Endothelial cell of umbilical vein (primary cell): ENCODE measurements at places on chromosomes 1 and 21. TPM values are rescaled to one million over a fixed set of nuclear protein-coding genes. Genes with fewer than 3 reads are reported as not detected.
A peak's percentile ranks its signal among the peaks of the same experiment; 100 is the strongest.

DNA sequence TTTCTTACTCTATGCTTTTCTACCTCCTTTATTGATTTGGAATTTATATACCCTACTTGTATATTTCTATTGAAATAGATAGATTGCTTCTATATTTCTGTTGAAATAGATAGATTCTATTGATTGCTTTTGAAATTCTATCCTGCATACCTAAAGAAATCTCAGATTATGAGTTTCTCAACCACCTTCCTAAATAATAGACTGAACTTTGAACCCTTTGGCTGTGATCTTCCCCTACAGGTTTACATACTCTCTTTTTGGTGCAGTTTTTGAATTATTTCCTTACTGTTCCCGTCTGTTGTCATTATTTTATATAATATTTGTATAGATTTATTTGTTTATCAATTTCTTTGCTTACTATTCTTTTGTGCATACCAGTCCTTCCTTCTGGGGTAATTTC lies 20.4 kb upstream of the CSF3R start:
- DNase-seq = no peak

Gene GCSAML
- total RNA-seq = not detected in 2 replicates

Gene TNFSF4
- total RNA-seq = 59.6 and 88.1 TPM in 2 replicates

Gene KCND3
- not detected in 2 replicates for total RNA-seq

- no peak for DNase-seq
Observed at GRCh38 chr1:193457676-193458075, 271.3 kb upstream of the B3GALT2 start.

GRCh38 chr1:225470211-225471108 lies 42.6 kb upstream of the LBR start:
- no peak for DNase-seq

- DNase-seq = no peak
Observed at GRCh38 chr1:53070621-53071020, 8.6 kb downstream of the PODN start.

- DNase-seq = no peak
Observed at GRCh38 chr1:115924770-115925169, 51.5 kb upstream of the SLC22A15 start.

DNA sequence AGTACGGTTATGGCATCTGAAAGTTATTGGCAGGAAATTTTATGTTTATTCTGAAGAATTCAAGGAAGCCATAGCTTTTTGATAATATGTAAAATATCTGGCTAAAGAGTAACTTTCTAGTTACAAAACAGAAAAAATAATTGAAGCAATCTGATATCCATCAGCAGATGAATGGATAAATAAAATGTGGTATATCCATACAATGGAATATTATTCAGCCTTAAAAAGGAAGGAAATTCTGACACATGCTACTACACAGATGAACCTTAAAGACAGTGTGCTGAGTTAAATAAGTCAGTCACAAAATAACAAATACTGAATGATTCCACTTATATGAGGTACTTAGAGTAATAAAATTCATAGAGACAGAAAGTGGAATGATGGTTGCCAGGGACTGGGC lies 25.0 kb upstream of the HIVEP3 start:
- no peak for DNase-seq

DNA sequence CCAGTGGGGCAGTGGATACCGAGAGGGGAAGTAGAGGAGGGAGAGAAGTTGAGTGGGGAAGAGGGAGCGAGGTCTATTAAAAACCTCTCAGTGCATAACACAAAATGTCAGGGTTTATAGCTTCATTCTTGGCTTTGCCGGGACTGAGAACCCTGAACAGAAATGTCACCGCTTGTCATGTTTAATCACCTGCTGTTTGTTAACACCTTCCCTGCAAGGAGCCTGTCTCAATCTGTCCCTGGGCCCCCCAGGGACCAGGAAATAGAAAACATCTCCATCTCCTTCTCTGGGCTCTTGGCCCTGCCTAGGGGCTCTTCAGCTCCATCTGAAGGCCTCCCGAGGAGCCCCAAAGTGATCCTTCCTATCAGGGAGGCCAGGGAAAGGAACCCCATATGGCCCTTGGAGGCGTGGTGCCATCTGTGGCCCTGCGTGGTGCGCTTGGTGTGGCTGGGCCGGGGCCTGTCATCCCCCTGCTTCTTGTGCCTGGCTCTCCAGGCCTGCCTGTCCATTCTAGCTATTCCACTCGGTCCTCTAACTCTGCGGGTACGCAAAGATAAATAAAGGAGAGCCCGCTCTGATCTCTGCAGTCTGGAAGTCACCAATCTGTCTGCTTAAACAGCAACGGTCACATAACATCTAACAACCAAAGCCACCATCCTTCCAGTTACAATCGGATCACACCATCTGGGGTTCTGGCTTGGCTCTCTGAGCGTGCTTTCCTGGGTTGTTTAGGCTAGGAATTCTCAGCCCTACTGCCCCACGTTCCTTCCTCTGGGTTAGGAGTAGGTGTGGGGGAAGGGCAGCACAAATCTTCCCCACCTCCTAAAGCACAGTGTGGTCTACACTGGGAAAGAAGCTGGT lies 113.8 kb downstream of the CASZ1 start:
- no peak for DNase-seq

DNA sequence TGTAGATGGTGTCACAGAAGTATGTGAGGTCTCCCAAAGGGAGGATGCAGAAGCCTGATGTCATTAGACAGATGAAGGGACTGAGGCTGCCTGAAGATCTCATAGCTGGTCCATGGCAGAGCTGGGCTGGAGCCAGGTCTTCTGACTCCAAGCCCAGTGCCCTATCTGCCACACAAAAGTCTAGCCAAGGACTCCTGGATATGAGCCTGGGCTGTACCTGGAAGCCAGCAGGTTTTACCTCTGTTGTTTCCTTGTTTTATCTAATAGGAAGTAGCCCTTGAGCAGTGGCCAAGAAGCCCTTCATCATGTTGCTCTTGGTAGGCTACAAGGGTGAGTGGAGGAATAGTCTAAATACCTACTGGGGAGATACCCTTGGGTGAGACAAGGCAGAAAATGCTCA lies 74.4 kb upstream of the SLC44A3 start:
- DNase-seq = no peak

Gene ALPL
- total RNA-seq = 0.30 and 0.38 TPM in 2 replicates

GRCh38 chr1:167629681-167630567 lies at the start of gene RCSD1:
Gene RCSD1 (plus strand): TSS chr1:167630232. CDS start chr1:167630424, 192 bp downstream.
- no peak for DNase-seq

Gene PRAMEF18
- total RNA-seq = not detected in 2 replicates

DNA sequence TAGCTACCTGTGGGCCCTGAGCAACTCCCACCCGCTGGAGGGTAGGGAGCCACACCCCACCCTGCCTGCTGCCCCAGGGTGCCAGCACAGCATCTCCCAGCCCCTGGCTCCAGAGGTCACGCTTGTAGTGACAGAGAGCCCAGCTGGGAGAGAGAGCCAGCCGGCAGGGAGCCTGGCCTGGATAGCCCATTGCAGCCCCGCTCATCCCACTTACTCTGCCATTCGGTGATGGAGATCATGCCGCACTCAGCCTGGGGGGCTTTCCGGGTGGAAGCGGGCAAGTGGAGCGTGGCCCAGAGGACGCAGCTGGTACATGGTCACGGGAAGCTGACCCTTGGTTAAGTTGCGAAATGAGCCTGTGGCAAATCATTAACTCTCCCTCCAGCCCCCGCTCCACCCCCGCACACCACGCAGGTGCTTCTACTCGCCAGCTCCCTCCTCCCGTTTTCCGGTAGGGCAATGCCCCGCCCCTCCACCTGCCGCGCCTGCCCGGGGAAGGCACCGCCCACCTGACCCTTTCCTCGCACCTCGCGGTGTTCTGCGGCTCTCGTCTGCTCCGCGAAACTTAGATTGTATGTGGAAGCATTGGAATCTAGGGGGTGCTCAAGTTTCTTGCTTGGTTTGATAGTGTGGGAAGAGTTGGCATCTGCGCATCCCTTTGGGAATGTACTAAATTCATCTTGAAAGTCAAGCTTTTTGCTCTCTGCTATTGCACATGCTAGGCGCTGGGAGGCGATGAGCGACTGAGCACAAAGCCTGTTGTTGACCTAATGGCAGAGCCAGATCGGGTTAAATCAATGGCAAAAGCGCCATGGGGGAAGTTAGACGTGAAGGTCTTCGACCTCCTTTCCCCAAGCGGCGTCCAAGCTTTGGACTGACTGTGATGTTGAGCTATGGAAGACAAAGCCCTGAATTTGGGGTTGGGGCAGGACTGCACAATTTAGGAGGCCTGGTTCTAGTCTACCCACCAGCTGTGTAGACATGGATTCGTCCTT lies at the start of gene GOLT1A:
GOLT1A (minus strand) TSS at position 321 of the 995 bp plus-strand sequence; CDS start at position 239, 82 bp downstream.
- peak; percentile 75 for DNase-seq

Gene HPDL
- total RNA-seq = 5.6 and 5.9 TPM in 2 replicates

GRCh38 chr1:180920193-180920592 lies 7.5 kb downstream of the KIAA1614 start:
- DNase-seq = no peak

- DNase-seq = no peak
Observed at GRCh38 chr1:36365381-36365780, 20.3 kb downstream of the STK40 start.

GRCh38 chr1:86703696-86704457 lies 499 bp upstream of the SH3GLB1 start:
- DNase-seq = peak; percentile 69

Gene ACTA1
- total RNA-seq = 0.22 TPM in 1 of 2 replicates, not detected in the other

Gene SFPQ
- 413 and 415 TPM in 2 replicates for total RNA-seq

DNA sequence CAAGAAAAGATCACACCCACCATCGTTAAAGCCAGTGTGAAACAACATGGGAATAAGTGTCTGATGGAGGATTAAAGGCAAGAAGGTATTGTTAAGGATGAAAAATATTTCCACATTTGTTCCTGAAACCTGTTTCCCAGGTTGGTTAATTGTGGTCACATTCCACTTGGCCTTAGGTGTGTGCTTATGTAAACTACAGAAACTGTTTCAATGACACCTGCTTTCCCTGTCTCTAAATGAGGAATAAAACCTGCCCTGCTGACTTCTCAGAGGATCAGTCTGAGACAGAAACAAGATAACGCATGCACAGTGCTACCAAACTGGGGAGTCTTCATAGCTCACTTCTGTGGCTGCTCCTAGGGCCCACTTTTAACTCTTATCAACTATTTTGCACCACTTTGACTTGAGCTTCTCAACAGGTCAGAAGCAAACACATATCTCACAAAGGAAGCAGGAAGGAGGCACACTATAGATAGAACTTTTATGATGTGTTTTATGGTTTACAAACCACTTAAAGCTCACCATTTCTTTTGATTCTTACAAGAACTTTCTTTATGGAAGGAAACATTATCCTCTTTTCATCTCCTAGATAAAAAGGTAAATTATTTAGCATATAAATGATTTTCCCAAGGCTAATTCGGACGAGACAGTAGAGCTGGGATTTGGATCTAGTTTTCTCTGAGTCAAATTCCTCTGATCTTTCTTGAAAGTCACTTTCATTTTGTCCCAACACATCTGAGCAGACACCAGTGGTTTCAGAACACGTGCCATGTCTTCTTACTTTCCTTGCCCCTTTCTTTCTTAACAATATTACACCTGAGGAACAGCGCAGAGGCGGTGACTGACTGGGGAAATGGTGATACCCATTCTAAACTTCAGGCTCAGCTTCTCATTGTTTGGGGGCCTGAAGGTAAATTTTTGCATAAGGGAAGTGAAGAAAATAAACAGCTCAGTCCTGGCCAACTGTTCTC lies 33.4 kb downstream of the CYP2J2 start:
- DNase-seq = no peak

Gene OR2T2
- total RNA-seq = not detected in 2 replicates

- no peak for DNase-seq
Observed at GRCh38 chr1:74523873-74524480, 11.6 kb upstream of the LRRC53 start.

Gene IL22RA1
- total RNA-seq = not detected in 2 replicates

GRCh38 chr1:163013826-163014600 lies 55.1 kb upstream of the RGS4 start:
- DNase-seq = no peak

Gene CFHR3
- not detected in 2 replicates for total RNA-seq

DNA sequence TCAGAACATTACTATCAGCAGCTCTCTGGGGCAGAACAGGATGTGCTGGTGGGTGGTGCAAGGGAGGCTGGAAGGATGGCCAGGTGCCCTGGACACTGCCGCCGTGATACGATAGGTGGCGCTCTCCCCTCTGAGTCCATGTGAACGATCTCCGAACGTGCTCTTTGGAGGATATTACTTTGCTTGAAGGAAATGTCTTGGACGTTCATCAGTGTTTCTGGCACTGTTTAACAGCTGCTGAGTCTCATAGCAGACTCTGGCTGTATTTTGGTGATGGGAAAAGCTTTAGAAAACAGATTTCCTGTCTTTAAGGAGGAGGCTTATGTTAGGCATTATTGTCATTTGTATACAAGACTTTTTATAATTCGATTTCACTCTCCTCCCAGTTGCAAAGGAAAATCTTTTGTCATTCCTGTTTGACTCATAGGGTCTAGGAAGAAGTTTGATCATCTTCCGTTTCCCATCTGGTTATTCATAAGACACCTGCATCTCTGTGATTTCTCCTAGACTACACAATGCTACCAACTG lies 386.2 kb upstream of the ADGRL2 start:
- DNase-seq = peak; percentile 66

GRCh38 chr21:38434913-38435533 lies 63.3 kb downstream of the ERG start:
- DNase-seq = peak; percentile 72
